Activated CD4-positive, alpha-beta T cell treated with anti-CD3 and anti-CD28 coated beads, Interleukin-2, amount 50 U/mL, for 24 hours (primary cell): ENCODE measurements at places on chromosomes 11 and 22.

DNA sequence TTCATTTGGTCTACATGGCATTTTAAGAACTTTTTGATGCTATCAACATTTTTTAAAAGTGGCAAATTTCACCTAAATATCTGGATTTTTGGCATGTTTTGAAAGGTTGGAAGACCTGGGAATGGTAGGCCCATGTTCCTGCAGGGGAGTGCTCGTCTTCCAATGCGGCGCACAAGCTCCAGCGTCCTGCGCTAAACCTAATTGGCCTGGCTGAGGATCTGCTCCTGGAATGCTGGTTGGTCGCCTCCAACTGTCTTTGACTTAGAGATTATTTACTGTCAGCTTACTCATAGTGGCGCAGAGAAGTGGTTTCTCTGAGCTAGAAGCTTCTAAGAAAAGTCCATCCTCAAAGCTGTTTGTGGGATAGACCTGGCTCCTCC is 626 bp upstream of the LIMK2 start:
- no peak for DNase-seq

DNA sequence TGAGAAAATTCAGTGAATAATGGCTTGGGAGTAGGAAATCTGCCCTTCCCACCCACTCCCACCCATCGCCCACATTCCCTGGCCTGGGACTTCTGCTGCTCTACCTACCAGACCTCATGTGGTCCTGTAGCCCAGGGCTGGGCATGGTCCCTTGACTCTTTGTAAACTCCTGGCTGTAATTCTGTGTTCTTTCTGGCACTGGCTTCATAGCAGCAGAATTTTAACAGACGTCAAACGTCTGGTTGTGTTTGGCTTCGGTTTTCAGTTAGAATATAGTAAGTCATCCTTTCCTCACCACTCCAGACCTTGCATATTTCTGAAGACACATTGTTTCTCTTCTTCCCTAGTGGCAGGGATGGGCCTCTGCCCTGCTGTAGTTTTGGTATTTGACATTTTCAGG is 210.6 kb downstream of the CSNK2A3 start:
- DNase-seq: no peak

GRCh38 chr11:32829157-32829679 is 509 bp upstream of the PRRG4 start:
- DNase-seq: no peak

GRCh38 chr22:20436768-20437612 is 635 bp downstream of the SCARF2 start:
- no peak for DNase-seq

GRCh38 chr11:61738776-61739175 is 13.7 kb upstream of the MYRF start:
- no peak for DNase-seq

DNA sequence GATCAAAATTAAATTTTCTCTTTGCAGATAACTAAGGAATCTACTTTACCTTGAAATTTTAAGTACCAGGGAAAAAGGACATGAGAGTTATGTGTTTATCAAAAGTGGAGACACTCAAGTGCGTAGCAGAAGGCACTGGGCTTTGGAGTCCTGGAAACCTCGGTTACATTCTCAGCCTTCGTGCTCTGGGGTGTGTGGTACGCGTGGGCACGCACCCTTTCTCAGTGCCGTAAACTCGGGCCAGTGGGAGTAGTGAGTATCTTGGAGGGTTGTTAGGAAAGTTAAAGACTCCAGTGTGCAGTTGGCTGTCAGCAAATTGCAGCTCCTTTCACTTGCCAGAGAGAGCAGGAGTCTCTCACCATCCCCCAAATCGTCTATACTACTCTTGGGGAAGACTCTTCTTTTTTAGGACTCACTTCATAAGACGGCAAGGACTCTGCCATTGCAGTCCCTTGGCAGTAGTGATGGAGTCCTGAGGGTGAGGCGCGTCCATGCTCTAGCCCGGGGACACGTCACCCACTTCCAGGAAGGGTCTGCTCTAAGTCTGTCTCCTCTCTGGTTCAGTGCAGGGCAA is 171.8 kb downstream of the TBC1D22A start:
- DNase-seq: no peak

DNA sequence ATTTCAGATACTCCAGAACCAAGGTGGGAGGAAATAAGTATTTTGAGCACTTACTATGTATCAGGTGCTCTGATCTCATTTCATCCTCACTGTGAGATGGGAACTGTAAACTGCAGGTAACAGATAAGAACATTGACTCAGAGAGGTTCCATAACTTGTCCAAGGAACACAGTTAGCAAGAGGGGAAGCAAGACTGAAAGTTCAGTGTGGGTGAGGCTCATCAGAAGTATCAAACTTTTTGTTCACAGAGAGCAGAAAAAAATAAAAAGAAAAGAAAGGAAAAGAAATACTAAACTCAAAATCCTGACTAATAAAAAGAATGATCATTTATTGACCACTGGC is 37.1 kb downstream of the RAB30 start:
- no peak for DNase-seq

- no peak for DNase-seq
Observed at GRCh38 chr11:112082729-112083128, 3.8 kb downstream of the TIMM8B start.

DNA sequence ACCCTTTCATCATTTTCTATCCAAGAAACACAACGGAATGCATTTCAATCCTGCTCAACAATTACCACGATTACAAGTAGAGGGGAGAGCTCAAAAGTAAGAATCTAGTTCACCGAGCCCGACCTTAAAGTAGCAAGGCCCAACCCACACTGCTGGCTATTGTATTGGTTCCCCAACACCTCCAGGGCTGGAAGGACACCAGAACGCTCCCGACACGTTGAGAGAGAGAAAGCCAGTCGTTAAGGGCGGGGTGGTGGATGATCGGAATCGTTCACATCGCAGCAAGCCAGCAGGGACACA is 690 bp downstream of the CKAP5 start:
- DNase-seq: no peak

GRCh38 chr11:61042537-61042936 is 59.8 kb upstream of the CD5 start:
- no peak for DNase-seq

- no peak for DNase-seq
Observed at GRCh38 chr11:35066030-35066429, 72.9 kb upstream of the CD44 start.
